ENCODE measurements at places on chromosomes 1 and 21.

- no peak for DNase-seq
Observed at GRCh38 chr1:219058891-219059820, 114.5 kb upstream of the LYPLAL1 start.

GRCh38 chr1:21292984-21293536 is 2.8 kb upstream of the ECE1 start:
- DNase-seq = no peak

- DNase-seq = no peak
Observed at GRCh38 chr1:52967666-52968065, 40.6 kb downstream of the SCP2 start.

DNA sequence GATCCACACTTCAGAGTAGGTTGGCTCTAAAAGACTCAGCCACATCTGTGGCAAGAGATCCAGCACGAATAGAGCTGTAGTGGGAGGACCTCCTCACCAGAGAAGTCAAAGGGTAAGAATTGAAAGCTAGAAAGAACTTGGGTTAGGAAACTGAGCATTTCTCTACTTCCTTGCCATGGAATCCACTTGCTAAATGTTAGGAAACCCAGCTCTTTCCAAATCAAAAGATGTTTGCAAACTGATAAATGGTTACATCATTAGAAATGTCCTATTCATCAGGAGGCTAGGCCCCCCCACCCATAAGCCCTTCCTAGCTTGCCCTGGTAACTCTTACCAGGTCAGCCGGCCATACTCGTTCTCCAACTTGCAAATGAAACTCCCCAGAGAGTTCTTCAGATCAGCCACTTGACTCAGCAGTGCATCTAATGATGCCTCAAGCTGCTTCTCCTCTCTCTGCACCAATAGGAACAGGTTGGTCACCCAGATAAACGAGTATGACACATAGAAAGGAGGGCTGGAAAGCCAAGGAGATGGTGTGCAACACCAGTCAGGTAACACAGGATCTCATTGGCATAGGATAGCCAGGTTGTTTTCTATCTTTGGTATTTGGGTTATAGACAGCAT is 1.5 kb downstream of the MED8 start:
- no peak for DNase-seq

DNA sequence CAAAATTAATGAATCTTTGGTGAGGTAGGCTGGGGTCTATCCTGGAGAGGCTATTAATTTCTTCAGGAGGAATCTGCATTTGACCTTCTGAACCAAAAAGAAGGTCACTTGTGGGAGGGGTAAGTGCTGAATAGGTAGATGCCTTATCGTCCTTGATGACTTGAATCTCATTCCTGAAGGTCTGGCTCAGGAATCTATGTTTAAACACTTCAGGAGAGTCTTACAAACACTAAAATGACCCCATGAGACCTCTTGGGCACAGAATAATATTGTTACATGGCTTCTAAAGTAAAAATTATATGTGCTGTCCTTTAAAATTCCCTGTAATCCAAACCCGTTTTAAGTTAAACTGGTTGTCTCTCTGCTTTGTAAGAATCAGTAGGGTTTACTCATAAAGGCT is 55.0 kb upstream of the FGGY start:
- no peak for DNase-seq

- no peak for DNase-seq
Observed at GRCh38 chr1:2528966-2529783, 888 bp downstream of the HES5 start.

DNA sequence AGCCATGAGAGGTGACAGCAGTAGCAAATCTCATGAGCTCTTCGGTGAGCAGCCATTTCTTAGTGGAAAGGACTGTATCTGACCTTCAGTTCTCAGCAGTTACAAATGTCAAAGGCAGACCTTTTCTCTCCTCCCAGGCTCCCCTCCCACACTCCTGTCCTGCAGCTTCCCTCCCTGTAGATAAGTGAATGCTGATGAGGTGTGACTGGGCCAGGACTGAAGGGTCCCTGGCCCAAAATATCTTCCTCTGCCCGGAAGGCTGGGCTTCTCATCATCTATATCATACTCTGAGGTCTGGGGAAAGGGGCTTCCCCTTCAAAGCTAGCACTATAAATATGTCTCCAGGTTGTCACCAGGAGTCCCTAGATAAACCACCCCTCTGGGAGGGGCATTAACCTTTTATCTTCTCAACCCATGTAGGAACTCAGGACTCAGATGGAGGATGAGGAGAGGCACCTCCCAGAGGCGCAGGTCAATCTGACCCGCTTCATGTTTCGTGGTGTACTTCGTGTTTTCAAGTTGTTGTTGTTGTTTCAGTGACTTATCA is 3.6 kb upstream of the ADAMTSL4 start:
- DNase-seq = no peak

GRCh38 chr1:150256198-150256553 is 1.4 kb upstream of the CA14 start:
- no peak for DNase-seq

- DNase-seq = peak; percentile 33
Observed at GRCh38 chr1:89454845-89455521, 69.6 kb upstream of the LRRC8B start.

DNA sequence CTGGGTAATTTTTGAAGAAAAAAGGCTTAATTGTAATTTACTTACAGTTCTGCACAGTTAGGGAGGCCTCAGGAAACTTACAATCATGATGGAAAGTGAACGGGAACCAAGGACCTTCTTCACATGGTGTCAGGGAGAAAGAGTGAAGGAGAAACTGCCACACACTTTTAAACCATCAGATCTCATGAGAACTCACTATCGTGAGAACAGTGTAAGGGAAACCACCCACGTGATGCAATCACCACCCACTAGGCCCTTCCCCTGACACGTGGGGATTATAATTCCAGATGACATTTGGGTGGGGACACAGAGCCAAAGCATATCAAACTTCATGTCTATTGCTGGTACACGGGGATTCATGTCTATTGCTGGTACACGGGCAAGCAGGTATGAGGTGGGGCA is 5.3 kb upstream of the SFT2D2 start:
- no peak for DNase-seq

GRCh38 chr1:20276485-20277159 is 14.1 kb upstream of the VWA5B1 start:
- DNase-seq = no peak

GRCh38 chr1:183267646-183268431 is 81.8 kb downstream of the LAMC2 start:
- DNase-seq = no peak

- DNase-seq = no peak
Observed at GRCh38 chr1:118983558-118984041, 4.5 kb downstream of the TBX15 start.

- no peak for DNase-seq
Observed at GRCh38 chr21:20023193-20023592, 975.0 kb upstream of the NCAM2 start.
